ENCODE measurements at places on chromosomes 13 and 19.

DNA sequence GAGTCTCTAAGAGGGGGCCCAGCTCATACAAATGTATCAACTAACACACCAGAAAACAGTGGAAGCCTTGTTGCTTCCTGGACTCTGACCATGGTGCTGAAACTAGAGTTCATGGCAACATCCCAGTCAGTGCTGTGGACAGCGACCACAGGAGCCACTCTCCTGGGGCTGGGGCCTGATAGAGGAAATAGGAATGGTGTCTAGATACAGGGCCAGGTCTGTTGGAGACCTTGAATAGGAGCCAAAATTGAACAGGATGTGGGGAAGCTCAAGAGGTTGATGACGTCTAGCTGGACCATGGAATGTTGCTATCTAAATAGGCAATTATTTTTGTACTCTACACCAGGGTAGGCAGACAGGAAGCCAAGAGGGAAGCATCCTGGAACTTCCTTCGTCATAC, 21.7 kb downstream of the LILRB4 start:
- DNase-seq = no peak

DNA sequence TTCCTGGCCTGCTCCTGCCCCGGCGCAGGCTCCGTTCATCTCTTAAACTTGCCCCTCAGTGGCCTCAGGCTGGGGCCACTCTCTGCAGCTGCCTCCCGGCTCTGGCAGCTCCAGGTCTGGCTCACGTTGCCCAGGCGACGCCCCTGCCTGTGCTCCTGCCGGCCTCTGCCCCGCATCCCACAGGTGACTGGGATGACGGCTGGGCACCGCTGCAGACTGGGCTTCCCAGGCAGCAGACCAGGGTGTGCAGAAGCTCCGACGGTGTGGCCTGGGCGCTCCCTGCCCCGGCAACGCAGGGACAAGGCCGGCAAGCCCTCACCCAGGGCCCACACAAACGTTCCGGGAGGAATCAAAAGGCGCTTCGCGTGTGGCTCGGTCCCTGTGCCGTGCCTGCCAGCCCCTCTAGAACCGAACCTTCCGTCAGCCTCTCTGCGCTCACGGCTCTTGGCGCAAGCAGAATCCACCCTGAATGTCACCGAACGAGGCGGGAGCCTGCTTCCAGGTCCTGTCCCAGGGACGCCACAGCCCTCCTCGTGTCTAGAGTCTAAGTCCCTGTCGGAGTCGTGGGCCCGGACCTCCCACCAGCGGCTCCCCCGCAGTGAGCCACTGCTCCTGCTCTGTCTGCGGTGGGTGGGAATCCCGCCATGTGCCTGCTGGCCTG, 64.8 kb downstream of the MLLT1 start:
- no peak for DNase-seq

DNA sequence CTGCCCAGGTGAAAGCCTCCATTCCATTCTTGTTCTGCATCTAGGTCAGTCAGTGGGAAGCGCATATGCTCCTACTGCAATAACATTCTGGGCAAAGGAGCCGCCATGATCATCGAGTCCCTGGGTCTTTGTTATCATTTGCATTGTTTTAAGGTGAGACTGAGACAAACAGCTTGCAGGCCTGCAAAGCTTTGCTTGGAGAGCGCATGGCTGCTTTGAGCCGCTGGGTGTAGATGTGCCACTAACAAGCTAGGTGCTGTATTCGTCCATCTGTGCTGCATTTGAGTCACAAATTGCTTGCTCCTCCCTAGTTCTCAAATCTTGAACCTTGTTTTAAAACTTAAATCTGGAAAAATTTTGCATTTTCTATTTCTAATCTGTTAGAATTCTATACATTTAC, 219.1 kb downstream of the LMO7 start:
- no peak for DNase-seq

GRCh38 chr19:41997121-41997850, 3.3 kb upstream of the ATP1A3 start:
- peak; percentile 35 for DNase-seq

GRCh38 chr13:112782429-112783010, 92.7 kb downstream of the ATP11A start:
- no peak for DNase-seq

- DNase-seq = no peak
Observed at GRCh38 chr13:99605420-99606323, 104.4 kb downstream of the TM9SF2 start.

GRCh38 chr19:53537121-53537520, 824 bp upstream of the ZNF331 start:
- DNase-seq = no peak

- DNase-seq = peak; percentile 98
Observed at GRCh38 chr19:17334414-17335409, at the start of gene ANO8. TSS of gene ANO8 (minus strand) at chr19:17334855. CDS start at chr19:17334670, 185 bp downstream.

DNA sequence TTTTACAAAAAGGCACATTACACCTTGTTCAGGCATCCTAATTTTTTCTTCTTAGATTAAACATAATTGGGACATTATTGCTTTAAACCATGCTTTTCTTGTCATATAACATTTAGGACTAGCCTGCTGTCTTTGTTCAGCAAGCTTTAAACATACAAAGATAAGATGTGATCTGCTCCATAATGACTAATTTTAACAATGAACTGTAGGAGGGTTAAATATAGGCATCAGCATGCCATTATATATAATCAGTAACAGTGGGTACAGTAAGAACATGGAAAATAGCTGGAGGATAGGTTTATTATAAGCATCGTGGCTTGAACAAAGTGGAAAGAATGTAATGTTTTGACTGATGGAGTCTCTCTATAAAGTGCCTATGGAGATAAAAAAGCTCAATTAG, 661.7 kb downstream of the SLITRK6 start:
- DNase-seq = no peak

GRCh38 chr13:96652506-96652905, 341.8 kb downstream of the OXGR1 start:
- no peak for DNase-seq

Data from CD4-positive, CD25-positive, alpha-beta regulatory T cell (primary cell).